ENCODE measurements at places on chromosomes 1 and 21. TPM values are rescaled to one million over a fixed set of nuclear protein-coding genes. Genes with fewer than 3 reads are reported as not detected.

The RGS16 gene
- 4.3 TPM for total RNA-seq

The PTAFR gene
- 1.1 TPM for total RNA-seq

The SLC26A9 gene
- total RNA-seq, result 0.06 TPM

The NFASC gene
- total RNA-seq, result 0.35 TPM

The LTN1 gene
- total RNA-seq, result 25.2 TPM

The RHBDL2 gene
- not detected for total RNA-seq

The ZNF669 gene
- 13.7 TPM for total RNA-seq

The IGSF21 gene
- not detected for total RNA-seq

The PRR9 gene
- not detected for total RNA-seq

The PPIAL4G gene
- 2.1 TPM for total RNA-seq

The PDZK1 gene
- 0.39 TPM for total RNA-seq

The CCDC17 gene
- 5.9 TPM for total RNA-seq

The SLC16A4 gene
- total RNA-seq, result 0.70 TPM

The WDR64 gene
- 0.48 TPM for total RNA-seq

The PLA2G2F gene
- not detected for total RNA-seq

The KIAA0040 gene
- 60.0 TPM for total RNA-seq

The NBPF6 gene
- total RNA-seq, result not detected

The OR2T2 gene
- not detected for total RNA-seq

The CACNA1S gene
- total RNA-seq, result not detected

The PTPN14 gene
- total RNA-seq, result 0.36 TPM

The BLZF1 gene
- total RNA-seq, result 16.6 TPM

The FASLG gene
- total RNA-seq, result 0.70 TPM

The TMOD4 gene
- 5.3 TPM for total RNA-seq

The ARHGAP30 gene
- 208 TPM for total RNA-seq

The XCL2 gene
- total RNA-seq, result 1.7 TPM

The MEF2D gene
- total RNA-seq, result 79.3 TPM

The ST6GALNAC3 gene
- 1.5 TPM for total RNA-seq

The DDAH1 gene
- total RNA-seq, result 0.32 TPM

The NBPF10 gene
- 1.7 TPM for total RNA-seq

The CAMSAP2 gene
- 4.9 TPM for total RNA-seq

The TACSTD2 gene
- 0.16 TPM for total RNA-seq

The CD1B gene
- total RNA-seq, result not detected

The REN gene
- total RNA-seq, result not detected

The EFNA1 gene
- total RNA-seq, result 1.6 TPM
